ENCODE measurements at places on chromosomes 3 and 15.

GRCh38 chr3:138307899-138308298, 21.8 kb downstream of the NME9 start:
- DNase-seq = no peak

DNA sequence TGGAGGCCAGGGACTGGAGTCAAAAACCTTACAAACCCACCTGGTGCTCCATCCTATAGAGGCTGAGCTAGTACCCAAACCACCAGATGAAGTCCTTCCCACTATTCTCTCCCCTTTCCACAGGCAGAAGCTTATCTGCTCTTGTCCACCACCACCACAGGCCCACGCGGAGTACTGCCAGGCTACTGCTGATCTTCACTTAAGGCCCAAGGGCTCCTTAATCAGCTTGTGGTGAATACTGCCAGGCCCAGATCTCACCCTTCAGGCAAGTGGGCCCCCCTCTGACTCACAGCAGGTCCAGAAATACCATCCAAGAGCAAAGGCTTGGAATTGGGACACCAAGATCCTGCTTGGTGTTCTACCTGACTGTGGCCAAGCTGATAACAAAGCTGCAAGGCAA, 598.1 kb upstream of the CBLB start:
- no peak for DNase-seq

DNA sequence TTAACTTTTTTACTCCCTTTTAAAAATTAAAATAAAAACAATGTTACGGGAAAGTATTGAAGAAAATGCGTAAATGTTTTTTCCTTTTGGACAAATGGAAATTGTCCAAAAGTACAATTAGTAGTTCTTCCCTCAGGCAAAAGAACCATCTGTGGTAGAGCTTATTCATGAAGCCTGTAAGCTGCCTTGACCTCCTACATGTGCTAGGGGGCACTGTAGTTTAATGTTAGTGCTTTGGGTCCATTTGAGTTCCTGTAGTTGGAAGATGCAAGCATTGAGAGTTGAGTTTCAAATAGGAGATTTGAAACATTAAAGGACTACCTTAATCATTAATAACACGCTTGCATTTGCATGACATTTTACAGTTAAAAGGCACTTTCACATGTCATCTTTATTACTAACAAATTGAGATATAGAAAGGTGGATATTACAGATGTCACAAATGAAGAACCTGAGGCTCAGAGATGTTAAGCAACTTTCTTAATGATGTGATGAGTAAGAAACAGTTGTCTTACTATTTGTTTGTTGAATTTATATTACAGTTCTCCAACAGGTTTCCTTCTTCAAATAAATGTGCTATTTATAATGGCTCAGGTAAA, 1.8 kb upstream of the ZNF385D start:
- DNase-seq = peak; percentile 39

GRCh38 chr3:157529751-157530150, 26.5 kb upstream of the VEPH1 start:
- no peak for DNase-seq

DNA sequence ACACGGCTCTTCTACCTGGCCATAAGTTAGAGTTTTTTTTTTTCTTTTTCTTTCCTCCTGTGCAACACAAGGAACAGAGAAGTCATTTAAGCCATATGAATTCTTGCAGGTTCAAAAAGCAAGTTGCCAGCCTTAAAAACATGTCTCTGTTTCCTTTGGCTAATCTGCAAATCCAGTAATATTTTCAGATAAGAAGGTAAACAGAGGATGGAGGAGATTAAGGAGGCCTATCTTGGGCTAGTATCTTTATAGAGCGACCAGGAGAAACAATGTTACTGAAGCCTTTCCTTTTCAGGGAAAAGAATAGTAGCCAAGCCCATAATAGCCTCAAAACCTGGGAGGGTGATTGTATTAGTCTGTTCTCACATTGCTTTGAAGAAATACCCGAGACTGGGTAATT, 20.9 kb upstream of the LMCD1 start:
- no peak for DNase-seq

GRCh38 chr3:65582012-65582717, 456.6 kb downstream of the MAGI1 start:
- DNase-seq = no peak

DNA sequence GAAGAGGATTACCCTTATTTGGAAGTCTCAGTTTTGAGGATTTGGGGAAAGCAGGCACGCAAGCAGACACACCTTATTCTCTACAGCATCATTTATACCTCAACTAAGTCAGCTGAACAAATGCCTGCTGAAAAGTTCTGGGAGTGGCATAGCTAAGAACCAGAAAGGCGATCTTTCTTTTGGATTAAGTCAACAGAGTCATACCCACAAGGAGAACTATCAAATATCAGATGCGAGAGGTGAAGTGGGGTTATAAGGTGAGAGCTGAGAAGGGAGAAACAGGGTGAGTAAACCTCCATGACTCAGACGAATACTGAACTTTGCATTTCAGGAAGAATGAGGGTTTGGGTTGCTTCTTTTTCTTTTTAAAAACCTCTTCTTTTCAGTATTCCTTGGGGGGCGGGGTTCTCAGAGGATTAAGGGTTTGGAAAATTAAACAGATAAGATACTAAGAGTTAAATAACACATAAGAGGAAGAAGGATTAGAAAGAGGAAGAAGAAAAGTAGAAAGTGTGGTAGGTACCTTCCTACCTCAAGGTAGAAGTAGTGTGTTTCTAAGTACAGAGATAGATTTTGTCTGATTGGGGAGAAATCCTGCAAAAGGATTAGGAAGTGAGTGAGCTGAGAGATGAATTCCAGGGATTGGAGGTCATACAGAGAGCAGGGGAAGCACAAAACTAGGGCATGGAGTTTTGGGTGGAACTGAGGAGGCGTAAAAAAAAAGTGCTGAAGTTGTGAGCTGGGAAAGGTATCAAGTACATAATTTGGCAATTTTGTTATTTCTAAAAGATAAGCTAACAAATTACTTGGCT, 41.3 kb upstream of the ICE2 start:
- DNase-seq = no peak

DNA sequence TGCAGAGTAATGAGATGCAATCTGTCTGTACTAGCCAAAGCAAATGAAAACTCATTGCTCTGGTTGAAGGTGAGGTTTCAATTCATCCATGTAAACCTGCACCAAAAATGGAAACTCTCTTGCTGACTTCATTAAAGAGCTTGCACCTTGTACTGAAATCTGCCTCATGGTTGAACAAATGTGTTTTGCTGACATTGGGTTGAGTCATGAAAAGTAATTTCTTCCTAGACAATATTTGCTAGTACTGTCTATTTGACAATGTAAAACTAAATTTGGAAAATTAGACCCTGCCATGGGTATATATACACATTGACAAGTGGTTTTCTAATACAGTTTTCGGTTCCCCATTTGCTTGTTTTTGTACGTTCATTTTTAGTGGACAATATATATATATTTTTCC, 33.3 kb downstream of the RYR3 start:
- no peak for DNase-seq

Measured in NCI-H1436 (cell line).